Hematopoietic multipotent progenitor cell (in vitro differentiated cells): ENCODE measurements at places on chromosomes 16 and 17.
A peak's percentile ranks its signal among the peaks of the same experiment; 100 is the strongest.

- DNase-seq, result peak; percentile 63
Measured at GRCh38 chr17:489758-490329, 137.2 kb upstream of the RPH3AL start.

- no peak for DNase-seq
Measured at GRCh38 chr16:24677388-24677787, 52.1 kb upstream of the TNRC6A start.

DNA sequence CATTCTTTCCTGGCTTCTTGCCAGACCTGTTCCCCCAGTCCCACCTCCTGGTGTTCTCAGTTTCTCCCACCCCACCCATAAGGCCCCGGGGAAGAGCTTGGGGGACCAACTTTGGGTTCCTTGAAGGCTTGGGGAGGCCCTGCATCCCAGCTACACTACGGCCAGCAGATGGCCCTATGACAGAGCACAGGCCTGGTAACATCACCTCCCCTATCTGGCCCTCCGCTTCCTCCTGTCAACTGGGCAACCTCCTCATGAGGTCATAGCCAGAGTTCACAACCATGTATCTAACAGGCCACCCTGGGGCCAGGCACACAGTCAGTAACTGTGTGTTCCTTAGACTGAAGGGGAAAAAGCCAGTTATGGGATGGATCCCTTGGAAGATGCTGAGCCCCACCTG lies 31.4 kb downstream of the MYO15A start:
- no peak for DNase-seq

GRCh38 chr17:60529806-60530205 lies 3.8 kb upstream of the APPBP2 start:
- no peak for DNase-seq

- DNase-seq, result no peak
Measured at GRCh38 chr16:2532494-2533141, 1.4 kb upstream of the CEMP1 start.

- DNase-seq, result no peak
Measured at GRCh38 chr16:5756969-5757368, 659.4 kb upstream of the EEF2KMT start.

DNA sequence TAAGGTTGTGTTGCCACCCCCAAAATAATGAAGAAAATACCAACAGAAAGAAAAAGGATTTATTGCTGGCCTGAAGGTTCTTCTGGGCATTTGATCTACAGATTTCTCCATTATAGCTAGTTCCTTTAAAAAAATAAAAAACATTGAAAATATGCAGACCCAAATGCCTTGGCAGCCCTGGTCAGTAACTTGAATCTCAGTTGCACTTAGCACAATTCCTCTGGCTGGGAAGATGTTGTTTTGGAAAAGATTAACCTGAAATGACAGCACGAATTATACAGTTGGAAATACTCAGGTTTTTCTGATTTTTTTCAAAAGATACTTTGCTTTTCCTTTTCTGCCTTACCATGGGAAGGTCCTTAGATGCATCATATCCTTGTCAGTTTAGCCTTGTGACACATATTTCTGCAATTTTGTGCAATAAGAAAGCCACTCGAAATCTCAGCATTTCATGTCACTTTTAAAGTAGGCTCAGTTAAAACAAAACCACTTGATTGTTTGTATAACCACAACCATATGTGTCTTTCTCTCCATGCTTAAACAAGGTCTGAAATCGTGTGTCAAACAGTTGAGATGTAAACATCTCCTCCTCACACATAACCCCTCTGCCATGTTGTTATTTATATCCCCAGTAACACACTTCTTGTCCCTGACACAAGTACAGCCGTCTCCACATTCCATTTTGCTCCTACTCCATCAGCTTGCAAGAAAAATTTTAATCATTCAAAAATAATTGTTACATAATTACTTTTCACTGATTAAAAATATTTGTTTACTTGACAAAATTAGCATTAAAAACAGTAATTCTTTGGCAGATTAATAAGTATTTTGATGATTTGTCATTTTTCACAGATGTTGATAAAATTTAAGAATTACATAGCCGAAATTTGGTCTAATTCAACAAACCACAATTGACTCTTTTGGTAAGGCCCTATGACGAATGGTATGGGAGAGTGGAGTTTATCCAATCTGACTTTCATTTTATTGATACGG lies 61.1 kb downstream of the SIAH1 start:
- no peak for DNase-seq

DNA sequence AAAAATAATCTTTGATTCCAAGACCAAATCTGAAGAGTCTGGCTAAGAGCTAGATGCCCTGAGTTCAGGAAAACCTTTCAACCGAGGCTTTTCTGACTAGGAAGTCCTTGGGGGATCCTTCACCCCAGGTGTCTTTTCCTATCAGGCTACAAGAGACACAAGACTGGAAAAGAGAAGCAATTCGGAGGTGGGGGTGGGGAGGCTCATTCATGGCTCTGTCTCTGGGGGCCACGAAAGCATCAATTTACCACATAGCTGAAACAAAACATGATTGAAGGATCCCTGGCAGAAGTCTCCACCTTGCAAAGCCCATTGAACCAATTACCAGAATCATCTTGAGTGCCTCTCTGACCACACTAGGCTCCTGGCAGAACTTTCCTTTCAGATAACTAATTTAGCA lies 239.8 kb upstream of the SALL1 start:
- DNase-seq, result no peak
